HCT116 (cell line): ENCODE measurements at places on chromosomes 4 and X. TPM values are rescaled to one million over a fixed set of nuclear protein-coding genes. Genes with fewer than 3 reads are reported as not detected.

QDPR gene
- total RNA-seq: 39.5 TPM

ARFIP1 gene
- total RNA-seq: 32.7 TPM

PAGE5 gene
- total RNA-seq: not detected

MAGEB2 gene
- total RNA-seq: 138 TPM

FAM184B gene
- 0.07 TPM for total RNA-seq

PNMA6F gene
- not detected for total RNA-seq

HTN1 gene
- total RNA-seq: not detected

C4orf17 gene
- not detected for total RNA-seq

SH3TC1 gene
- total RNA-seq: 12.5 TPM

MBNL3 gene
- total RNA-seq: 4.6 TPM

GAGE12H gene
- not detected for total RNA-seq

RAI2 gene
- not detected for total RNA-seq

UGDH gene
- total RNA-seq: 67.9 TPM

SPIN2B gene
- 9.3 TPM for total RNA-seq

PPP2R2C gene
- total RNA-seq: 32.9 TPM

MAGEA2 gene
- total RNA-seq: 48.1 TPM

PPP4R3C gene
- total RNA-seq: not detected

EGFL6 gene
- not detected for total RNA-seq

CFP gene
- 1.3 TPM for total RNA-seq

MFAP3L gene
- total RNA-seq: 8.4 TPM

MAGEB10 gene
- total RNA-seq: not detected

SLC2A9 gene
- 2.2 TPM for total RNA-seq

SYTL5 gene
- 0.20 TPM for total RNA-seq

IGSF1 gene
- total RNA-seq: 0.79 TPM

H2BW2 gene
- total RNA-seq: not detected

UNC5C gene
- not detected for total RNA-seq

IL3RA gene
- not detected for total RNA-seq

AKAP14 gene
- not detected for total RNA-seq

FABP2 gene
- not detected for total RNA-seq

MXRA5 gene
- total RNA-seq: 0.02 TPM

IRS4 gene
- total RNA-seq: not detected
